ENCODE measurements at places on chromosomes 1 and 21. TPM values are rescaled to one million over a fixed set of nuclear protein-coding genes. Genes with fewer than 3 reads are reported as not detected.

The SUMO3 gene
- 66.3 TPM for total RNA-seq

The OLFM3 gene
- not detected for total RNA-seq

The MR1 gene
- total RNA-seq = 9.3 TPM

The ESPN gene
- total RNA-seq = not detected

Measured in A549 treated with DMSO at 1 μM for 4 hours (cell line).